DMS 273 treated with DMSO at 0.1 percent for 48 hours (cell line): ENCODE measurements at places on chromosomes 2 and 18.
A peak's percentile ranks its signal among the peaks of the same experiment; 100 is the strongest.

- DNase-seq = no peak
Measured at GRCh38 chr2:126655500-126656430, at the start of gene GYPC. Gene GYPC, plus strand, starts transcription at chr2:126656158. Its CDS starts 106 bp downstream, at chr2:126656264.

DNA sequence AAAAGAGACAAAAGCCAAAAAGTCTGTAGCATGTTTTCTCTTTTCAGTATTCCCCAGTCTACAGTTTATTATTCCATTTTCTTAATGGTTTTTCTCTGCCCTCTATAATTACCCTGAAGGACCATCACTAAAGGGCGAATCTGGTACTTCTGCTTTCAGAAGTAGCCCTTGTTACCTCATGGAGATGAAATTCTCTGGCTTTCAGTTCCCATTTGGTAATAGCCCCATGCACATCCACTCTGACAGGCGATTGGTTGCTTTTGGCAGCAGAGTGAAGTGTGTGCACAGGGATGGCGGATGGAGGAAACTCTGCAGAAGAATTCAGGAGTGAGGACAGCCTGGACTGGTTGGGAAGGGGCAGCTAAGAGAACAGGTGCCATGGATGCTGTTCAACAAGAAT is 66.3 kb upstream of the NABP1 start:
- no peak for DNase-seq

- no peak for DNase-seq
Measured at GRCh38 chr2:167550448-167550847, 662.2 kb downstream of the XIRP2 start.

DNA sequence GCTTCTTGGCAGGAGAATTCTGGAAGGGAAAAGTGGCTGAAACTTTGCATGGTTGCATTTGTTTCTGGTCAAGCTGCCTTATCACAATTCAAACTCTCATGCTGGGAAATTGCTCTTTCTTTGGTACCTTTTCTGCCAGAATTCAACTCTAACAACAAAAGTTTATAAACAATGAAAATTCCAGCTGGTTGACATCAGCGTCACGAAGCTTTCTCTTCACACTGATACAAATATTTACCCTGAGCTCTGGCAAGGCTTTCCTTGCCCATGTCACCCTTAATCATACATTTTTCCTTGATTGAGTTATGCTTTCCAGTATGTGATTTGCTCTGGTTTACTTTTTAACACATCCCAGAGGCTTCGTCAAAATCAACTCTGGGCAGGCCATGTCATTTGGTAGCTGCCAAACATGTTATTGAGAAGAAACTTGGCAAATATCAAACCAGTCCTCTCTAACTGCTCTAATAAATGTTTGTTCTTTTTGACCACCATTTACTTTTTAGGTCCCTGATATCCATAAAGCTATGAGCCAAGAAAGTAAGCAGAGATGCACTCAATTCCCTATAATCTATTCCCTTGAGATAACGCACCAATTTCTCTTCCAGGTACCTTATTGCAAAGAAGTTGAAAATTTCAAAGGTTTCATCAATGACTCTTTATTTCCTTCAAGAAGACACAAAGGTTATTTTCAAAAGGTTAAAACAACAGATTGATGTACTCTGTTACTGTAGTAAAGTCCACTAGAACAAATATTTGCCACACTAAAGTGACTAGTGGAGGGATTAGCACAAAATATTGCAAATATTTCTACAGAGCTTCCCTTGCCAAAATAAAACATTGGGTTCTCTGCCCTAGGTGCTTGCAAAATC is 1241.1 kb upstream of the ZEB2 start:
- no peak for DNase-seq

GRCh38 chr18:28039078-28039477 is 137.9 kb downstream of the CDH2 start:
- no peak for DNase-seq

DNA sequence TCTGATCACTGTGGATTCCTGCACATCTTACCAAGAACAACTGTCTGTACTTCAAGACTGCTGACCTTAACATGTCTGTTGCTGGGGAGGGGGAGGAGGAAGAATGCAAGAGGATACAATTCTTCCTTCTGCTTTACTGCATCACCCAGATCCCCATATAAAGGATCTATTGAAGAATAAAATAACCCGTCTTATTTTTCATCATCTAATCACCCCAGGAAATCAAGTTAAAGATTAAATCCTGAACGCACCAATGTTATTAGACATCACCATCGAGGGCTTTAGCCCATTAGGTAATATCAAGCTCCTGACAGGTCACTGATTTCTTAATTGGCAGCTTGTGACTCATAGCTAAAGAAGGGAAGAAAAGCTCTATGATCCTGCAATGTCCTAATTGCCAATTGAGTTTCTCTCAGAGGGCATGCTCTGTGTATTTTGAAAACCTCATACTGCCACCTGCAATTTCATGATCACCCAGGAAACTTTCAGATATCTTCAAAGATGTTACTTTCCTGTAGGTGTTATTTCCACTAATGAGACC is 75.4 kb upstream of the KCNE4 start:
- DNase-seq = no peak

- DNase-seq = no peak
Measured at GRCh38 chr2:50556934-50557575, 474.9 kb downstream of the NRXN1 start.

- no peak for DNase-seq
Measured at GRCh38 chr18:74446631-74447403, 10.3 kb downstream of the DIPK1C start.

DNA sequence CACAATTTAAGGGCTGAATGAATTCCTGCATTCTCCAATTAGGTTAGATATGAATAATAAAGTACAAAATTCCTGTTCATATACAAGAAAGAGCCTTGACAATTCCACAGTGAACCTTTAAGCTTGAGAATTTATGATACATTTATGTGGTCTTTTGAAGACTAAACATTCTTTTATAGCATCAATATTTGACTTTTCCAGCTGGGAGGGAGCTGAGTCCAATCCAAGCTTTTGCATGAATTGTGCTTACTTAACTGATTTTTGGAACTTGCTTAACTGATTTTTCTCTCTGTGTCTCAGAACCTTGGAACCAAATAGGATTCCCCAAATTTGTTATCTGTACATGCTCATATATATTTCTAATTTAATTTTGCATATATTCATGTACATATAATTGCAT is 388.0 kb downstream of the TRIB2 start:
- no peak for DNase-seq

GRCh38 chr2:69018678-69019095 is 5.7 kb downstream of the ANTXR1 start:
- no peak for DNase-seq

DNA sequence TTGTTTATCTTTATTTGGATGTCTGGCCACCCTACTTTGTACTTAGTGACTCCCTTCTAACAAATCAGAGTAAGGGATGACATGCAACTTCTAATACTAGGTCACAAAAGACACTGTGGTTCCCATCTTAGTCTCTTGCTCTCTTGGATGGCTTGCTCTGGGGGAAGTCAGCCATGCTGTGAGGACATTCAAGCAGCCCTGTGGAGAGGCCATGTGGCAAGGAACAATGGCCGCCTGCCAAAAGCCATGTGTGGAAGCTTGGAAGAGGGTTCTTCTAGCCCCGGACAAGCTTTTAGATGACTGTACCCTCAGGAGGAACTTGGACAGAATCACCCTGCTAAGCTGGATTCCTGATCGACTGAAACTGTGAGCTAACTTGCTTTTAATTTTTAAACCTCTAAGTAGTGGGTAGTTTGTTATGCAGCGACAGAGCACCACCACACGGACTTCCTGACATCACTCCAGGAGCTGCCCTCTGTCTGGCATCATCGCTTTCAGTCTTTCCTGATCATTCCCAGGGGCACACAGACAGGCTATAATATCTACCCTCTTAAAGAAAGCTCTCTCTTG is 116.8 kb upstream of the ODC1 start:
- no peak for DNase-seq

DNA sequence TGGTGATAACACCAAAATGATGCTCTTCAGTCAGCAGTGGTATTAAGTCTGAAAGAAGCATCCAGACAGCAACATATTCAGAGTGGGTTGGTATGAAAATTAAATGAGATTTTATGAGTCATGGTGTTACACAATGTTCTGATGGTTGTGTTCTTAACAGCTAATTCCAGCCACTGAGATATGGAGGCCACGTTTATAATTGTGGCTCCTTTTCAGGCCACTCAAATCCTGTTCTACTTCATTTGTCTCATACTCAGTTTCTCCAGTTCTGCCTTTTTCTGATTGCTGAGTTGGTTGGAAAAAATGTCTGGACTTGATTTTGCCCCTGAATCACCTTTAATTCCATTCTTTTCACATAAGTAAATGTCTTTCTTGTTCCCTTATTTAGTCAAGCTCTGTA is 162.7 kb upstream of the COL3A1 start:
- DNase-seq = no peak

DNA sequence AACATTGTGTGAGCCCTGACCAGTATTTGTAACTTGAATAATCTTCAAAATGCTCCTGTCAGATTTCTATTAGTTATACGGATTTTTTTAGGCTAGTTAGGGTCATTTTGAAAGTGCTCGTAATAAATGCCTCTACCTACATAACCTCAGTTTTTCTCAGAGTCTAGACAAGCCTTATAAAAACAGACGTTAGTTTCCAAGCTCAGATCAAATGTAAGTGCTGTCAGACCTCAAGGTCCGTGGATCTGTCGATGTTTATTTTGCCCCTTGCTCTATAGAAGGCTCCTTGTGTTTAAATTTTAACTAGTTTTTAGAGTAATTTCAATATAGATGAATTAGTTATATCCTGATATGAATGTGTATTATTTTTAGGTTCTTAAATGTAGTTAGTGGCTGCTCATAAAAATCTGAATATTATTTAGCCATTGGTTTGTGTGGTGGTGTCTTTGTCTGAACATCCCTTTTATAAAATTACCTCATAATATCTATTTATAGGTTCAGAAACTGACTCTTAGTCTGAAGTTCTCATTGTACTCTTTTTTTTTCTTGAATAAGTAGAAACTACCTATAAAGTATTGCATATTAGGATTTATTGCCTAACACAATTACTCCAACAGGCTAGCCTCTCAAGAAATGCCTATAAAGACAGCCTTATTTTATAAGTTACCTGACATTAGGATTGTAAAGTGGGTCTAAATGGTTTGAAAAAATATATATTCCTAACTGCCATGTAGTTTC is 71.1 kb downstream of the MTA3 start:
- no peak for DNase-seq

DNA sequence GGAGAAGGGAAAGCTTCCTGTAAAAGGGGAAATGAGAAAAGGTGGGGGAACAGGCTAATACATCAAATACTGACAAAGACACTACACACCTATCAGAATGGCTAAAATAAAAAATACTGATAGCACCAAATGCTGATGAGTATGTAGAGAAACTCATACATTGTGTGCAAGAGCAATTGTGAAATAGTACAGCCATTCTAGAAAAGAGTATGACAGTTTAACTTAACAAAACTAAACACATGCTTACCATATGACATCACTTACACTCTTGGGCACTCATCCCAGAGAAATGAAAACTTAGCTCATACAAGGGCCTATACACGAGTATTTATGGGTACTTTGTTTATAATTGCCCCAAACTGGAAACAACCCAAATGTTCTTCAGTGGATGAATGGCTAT is 53.4 kb downstream of the ZNF638 start:
- no peak for DNase-seq

- DNase-seq = no peak
Measured at GRCh38 chr2:19031642-19032041, 326.8 kb downstream of the OSR1 start.

DNA sequence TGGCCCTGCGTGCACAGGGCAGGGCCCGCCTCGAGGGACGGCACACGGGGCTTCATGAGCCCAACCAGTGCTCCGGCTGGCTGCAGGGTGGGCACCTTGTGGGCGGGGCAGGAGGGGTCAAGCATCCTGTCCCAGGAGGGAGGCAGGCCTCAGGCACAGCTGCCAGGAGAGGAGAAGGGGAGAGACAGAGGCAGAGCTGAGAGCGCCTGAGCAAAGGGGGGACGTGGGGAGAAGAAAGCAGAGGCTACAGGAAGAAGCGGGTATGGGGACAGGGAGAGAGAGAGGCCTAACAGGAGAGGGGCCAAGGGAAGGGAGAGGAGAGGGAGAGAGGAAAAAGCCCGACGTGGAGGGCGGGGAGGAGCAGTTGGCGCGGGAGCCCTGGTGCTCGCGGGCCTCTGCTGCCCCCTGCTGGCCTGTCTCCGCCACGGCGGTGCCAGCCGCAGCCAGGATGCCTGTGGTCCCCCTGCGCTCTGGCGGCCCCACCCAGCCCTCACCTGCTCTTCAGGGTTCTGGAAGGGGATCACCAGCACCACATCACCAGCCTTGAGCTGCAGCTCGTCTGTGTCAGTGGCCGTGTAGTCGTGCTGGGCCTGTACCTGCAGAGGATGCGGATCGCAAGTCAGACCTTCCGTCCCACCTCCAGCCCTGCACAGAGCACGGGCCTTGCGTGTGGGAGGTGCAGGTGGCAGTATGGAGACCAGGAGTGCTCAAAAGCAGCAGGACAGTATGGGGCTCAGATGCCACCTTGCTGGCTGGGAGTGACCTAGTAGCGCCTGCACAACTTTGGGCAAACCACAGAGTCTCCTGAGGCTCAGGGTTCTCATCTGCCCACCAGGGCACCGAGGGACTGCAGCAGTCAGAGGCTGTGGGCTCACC is 56.8 kb downstream of the BIN1 start:
- peak; percentile 23 for DNase-seq

- no peak for DNase-seq
Measured at GRCh38 chr2:7071154-7071553, 153.9 kb downstream of the RNF144A start.

- no peak for DNase-seq
Measured at GRCh38 chr2:156470975-156471583, 34.9 kb downstream of the GPD2 start.

- no peak for DNase-seq
Measured at GRCh38 chr18:77123320-77124231, 9.0 kb downstream of the MBP start.

DNA sequence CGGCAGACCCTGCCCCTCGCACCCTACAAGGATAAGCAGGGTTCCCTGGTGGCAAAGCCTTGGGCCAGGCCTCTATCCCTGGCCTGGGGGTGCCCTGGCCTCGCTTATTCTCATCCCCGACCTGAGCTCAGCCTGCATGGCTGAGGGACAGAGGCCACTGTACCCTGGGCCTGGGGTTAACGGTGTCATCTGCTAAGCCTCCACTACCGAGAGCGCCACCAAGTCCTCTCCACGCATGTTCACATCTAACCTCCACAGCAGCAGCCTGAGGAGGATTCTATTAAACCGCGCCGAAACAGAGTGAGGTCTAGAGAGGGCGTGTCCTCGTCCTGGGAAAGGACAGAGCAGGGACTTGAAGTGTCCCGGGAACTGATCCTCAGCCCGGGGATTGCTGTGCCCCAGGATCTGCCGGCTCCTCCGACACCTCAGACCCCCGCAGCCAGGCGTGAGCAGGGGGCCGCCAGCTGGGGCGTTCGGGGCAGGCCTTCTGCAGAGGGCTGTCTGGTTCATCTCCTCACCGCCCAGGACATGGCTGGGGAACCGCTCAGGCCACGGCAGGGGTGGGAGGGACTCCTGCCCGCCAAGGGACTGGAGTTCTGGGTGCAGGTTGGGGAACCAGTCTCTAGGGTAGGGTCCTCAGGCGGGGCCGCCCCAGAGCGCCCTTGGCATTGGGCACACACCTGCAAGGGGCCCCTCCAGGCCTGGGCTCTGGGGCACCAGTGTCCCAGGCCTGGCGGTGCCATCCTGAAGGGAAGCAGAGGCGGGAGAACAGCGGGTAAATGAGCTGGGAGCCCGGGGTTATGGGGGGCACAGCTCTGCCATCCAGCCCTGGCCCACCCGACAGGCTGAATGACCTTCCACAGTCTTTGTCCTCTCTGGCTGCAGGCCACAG is 68.0 kb upstream of the SMAD7 start:
- DNase-seq = no peak

GRCh38 chr2:197499594-197500502 is at the start of the genes HSPD1 and HSPE1:
Gene HSPD1, minus strand, starts transcription at chr2:197499840. Its CDS starts 992 bp downstream, at chr2:197498848.
Gene HSPE1, plus strand, starts transcription at chr2:197500379. Its CDS starts 58 bp downstream, at chr2:197500437.
- DNase-seq = peak; percentile 95

- DNase-seq = no peak
Measured at GRCh38 chr2:43685357-43685756, 9.1 kb upstream of the C1GALT1C1L start.
